Stimulated activated CD8-positive, alpha-beta memory T cell treated with anti-CD3 and anti-CD28 coated beads, Interleukin-4, amount 100 ng/mL, for 48 hours (primary cell): ENCODE measurements at places on chromosomes 12 and 14.

GRCh38 chr14:29734732-29735131, 192.9 kb downstream of the PRKD1 start:
- DNase-seq: no peak

GRCh38 chr12:108935159-108935763, 55.4 kb downstream of the DAO start:
- DNase-seq: no peak

- no peak for DNase-seq
Measured at GRCh38 chr14:99035712-99036610, 236.0 kb downstream of the BCL11B start.

- no peak for DNase-seq
Measured at GRCh38 chr14:81715731-81716130, 182.1 kb upstream of the SEL1L start.

DNA sequence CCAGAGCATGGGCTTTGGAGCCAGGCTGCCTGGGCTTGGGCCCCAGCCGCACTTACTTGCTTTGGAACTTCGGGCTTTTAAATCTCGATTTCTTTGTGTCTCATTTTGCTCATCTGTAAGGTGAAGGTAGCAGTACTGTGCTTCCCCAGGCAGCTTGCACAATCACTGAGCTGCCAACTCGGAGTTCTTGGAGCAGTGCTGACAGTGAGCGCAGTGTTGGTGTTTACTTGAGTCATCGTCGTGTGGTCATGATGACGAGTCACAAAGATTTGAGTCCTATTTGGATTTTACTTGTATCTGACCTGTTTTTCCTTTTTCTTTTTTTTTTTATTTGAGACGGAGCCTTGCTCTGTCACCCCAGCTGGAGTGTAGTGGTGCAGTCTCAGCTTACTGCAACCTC, 31.3 kb upstream of the ATF1 start:
- DNase-seq: no peak
